ENCODE measurements at places on chromosomes 2 and 18.

- no peak for DNase-seq
Observed at GRCh38 chr2:10331702-10332401, 29.1 kb downstream of the HPCAL1 start.

DNA sequence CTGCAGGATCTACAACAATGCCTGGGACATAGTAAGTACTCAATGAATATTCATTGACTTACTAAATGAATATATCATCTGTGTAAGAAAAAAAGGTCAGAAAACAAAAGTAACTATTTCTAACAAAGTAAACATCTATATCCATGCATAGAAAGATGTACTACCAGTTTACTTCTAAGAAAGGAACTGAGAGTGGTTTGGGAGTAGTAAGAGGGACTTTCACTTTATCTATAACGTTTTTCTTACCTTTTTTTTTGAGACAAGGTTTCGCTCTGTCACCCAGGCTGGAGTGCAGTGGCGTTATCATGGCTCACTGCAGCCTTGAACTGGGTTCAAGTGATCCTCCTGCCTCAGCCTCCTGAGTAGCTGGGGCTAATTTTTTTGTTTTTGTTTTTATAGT lies 25.7 kb downstream of the DHX57 start:
- DNase-seq = no peak

GRCh38 chr2:45994060-45994459 lies 303.1 kb upstream of the EPAS1 start:
- no peak for DNase-seq

- DNase-seq = no peak
Observed at GRCh38 chr18:6878556-6879297, 149.2 kb downstream of the ARHGAP28 start.

- no peak for DNase-seq
Observed at GRCh38 chr2:74873012-74873665, 39.2 kb downstream of the HK2 start.

- DNase-seq = no peak
Observed at GRCh38 chr2:28552045-28552823, 56.4 kb downstream of the PLB1 start.

All from NCI-H1092 treated with DMSO at 0.1 percent for 48 hours (cell line).